ENCODE measurements at places on chromosomes 1 and 21.

DNA sequence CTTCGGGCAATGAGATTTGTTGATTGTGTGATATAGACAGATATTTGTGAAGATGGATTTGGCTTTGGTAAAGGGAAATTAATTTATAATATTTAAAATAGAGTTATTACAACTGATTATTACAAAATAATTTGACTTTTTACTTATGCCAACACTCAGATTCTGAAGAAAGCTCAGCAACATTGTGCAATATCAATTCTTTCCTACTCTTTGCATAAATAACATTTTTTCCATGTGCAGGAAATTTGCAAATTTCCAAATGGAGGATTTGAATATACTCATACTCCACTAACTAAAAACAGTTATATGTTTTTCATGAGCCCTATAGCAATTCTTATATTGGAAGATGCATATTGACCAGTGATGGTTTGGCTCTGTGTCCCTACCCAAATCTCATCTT is 676.4 kb upstream of the ADAMTS5 start:
- no peak for DNase-seq

GRCh38 chr1:116733476-116734365 is 20.5 kb upstream of the CD2 start:
- DNase-seq: no peak

GRCh38 chr1:118485757-118486156 is 300.7 kb upstream of the SPAG17 start:
- DNase-seq: no peak

DNA sequence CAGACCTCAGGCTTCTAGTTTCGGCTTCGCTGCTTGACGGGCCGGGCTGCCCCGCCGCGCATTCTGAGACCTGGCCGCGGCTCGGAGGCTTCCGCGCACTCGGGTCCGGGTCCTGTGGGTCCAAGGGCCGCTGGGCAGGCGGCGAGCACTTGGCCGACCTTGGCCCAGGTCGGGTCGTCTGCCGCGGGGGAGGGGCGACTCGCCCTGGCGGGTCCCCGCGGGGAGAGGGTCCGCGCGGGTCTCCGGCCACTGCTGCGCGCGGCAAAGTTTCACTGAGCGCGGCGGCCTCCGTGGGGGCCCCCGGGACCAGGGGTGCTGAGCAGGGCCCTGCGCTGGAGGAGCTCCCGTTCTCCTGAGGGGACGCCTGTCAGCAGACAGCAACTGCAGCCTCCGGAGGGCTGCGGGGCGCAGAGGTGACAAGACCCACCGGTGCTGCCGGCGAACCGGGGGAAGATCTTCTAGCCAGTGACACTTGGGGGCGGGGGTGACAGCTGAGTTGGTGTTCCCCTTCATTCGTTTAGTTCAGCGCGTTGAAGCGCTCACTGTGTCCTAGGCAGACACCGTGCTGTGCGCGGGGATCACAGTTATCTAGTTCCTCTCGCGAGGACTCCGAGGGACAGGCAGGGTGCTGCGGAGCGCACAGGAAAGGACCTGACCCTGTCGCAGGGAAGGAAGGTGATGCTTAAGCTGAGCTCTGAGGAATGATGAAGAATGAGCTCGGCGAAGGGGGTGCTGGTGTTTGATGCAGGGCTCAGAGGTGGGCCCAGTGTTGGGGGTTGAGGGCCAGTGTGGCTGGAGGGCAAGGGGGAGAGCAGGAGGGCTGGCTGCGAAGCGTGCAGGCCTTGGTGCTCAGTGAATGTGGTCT is 725 bp downstream of the MTFR1L start:
- DNase-seq: no peak

GRCh38 chr21:22438428-22439086 is 1440.3 kb downstream of the NCAM2 start:
- no peak for DNase-seq

GRCh38 chr1:226719596-226720387 is 19.3 kb downstream of the ITPKB start:
- no peak for DNase-seq

DNA sequence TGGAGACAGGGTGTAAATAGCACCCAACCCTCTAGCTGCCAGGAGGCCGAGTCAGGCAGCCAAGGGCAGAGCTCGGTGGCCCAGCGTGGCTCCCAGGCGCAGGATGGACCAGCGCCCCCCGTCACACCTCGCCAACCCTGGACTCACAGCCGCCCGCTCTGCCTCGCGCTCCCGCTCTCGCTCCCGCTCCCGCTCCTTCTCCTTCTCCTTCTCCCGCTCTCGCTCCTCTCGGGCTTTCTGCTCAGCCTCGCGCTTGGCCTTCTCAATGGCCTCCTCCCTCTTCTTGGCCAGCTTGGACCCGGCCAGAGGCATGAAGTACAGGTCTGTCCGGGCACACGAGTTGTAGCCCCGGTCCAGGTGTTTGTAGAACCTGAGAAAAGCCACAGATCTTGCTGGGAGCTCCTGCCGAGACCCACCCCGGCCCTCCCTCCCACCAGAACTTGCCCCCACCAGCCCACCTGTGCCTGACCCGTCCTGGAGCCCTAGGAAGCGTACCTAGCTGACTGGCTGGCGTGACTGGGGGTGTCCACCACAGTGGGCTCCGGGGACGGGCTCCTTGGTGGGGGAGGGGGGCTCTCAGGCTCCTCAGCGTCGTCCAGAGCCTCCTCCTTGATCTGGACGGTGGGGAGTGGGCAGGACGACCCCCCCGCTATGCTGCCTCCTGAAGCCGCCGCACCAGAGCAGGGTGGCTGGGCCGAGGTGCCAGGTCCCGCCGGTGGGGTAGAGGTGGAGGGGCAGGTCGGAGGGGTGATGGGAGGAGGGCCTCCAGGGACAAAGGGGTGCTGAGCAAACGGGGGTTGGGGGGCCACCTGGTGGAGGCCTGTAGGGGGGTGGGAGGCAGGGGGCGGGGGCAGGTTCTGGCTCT is 41.9 kb downstream of the SLC45A1 start:
- DNase-seq: no peak

GRCh38 chr1:240589585-240590110 is 22.3 kb downstream of the GREM2 start:
- no peak for DNase-seq

- DNase-seq: no peak
Observed at GRCh38 chr1:162663086-162663485, 30.8 kb downstream of the DDR2 start.

DNA sequence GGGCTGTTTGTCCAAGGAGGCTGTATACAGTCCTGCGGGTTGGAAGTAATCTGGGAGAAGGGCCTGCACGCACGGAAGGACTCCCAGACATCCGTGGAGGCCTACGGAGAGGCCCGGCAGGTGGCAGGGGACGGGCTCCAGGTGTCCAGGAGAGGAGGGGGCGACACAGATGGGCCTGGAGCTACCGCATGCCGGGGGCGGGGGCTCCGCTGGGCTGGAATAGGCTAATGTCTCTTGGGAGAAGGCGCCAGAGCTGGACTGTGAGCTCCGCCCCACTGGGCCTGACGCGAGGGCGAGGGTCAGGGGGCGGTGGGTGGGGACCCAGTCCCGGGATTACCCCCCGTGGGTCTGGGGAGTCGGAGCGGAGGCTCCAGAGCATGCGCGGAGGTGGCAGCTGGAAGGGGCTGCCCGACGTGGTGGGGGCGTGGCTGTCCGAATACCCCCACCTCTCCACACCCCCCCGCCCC is 659 bp downstream of the AGO1 start:
- peak; percentile 16 for DNase-seq

GRCh38 chr1:41341772-41342562 is 19.3 kb upstream of the FOXO6 start:
- DNase-seq: no peak

DNA sequence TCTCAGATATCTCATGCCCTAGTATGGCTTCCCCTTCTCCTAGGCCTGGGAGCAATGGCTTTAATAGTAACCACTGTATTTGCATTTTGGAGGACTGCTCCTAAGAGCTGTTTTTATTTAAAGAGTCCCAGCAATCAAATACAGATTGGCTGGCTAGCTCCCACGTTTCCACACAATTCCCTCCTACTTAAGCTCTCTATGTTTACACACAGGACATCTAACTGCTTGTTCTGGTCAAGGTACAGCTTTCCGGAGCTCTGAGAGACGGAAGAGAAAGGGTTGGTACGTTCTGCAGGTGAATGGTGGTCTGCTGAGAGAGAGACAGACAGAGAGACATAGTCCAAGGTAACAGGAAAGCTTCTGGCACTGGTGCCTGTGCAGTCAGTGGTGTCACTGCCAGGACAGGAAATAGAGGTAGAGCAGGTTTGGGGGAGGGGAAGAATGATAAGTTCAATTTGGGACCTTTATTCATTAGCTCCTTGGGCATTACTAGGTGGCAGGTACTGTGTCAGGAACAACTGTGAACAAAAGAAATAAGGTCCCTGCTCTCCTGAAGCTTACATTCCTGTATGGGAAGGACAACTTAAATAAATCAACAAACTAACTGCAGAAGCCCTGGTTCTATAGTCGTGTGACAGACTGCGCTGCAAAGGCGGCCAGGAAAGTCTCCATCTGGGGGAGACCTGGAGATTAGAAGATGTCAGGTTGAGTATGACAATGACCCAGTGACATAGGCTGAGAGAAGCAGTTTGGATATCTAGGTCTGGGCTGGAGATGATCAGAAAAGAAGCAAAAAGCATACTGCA is 1.2 kb upstream of the SLC25A33 start:
- no peak for DNase-seq

DNA sequence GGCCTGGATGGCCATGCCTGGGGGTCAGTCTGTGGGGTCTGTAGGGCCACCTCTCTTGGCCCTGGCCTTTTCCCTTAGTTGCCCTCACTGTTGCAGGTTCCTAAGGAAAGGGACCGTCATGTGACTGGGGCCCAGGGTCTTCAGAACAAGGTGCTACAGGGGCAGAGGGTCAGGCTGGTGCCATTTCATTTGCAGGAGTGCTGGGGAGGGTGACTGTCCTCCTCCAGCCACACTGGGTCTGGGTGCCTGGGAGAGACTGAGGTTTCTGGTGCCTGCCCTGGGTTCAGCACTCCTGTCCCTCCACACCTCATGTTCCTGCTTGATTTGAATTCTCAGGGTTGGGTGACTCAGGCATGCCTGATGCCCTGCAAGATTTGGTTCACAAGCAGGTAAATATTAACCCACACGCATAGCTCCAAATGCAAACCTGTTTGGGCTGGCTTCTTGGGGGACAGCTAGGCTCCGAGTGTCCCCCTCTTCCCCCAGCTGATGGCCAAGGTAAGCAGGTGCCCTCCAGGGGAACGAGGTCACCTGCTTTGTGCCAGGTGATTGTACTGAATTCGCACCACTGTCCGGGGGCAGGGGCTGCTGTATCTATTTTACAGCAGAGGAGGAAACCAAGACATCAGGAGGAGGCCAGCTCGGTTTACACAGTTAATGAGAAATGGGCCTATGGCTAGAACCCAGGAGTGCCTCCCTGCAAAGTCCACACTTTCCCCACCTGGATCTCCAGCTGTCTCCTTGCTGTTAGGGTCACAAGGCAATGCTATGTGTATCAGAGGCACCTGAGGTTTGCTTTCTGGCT is 20.3 kb downstream of the ARHGEF10L start:
- no peak for DNase-seq

DNA sequence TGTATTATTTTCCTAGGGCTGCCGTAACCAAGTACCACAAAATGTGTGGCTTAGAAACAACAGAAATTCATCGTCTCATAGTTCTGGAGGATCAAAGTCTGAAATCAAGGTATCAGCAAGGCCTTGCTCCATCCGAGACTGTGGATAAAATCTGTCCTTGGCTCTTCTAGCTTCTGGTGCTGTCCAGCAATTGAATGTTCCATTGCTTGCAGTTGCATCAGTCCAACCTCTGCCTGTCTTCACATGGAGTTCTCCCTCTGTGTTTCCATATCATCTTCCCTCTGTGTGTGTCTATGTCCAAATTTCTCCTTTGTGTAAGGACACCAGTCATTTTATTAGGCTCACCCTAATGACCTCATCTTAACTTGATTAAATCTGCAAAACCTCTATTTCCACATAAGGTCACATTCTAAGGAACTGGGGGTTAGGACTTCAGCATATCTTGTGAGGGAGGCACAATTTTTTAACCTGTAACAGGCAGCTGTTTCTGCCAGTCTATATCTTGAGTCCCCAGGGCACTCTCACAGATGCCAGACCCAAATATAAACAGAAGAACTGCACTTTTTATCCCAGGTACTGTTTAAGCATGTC is 84.2 kb downstream of the ERG start:
- no peak for DNase-seq

DNA sequence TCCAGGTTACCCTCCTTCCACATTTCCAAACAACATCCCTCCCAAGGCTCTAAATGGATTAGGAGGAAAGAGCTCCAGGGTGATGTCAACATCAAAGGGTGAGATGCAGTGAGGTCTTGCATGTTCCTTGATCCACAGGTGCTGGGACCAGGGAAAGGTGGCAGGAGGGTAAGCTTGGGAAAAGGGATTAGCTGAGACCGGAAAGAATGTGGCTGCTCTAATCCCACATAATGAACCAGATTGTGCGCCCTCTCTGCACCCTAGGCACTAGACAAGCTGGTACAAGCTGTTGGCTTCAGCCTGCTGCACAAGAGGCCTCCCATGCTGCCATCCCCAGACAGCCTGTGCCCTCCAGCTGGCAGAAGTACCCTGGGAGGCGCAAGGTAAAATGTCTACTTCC is 34.9 kb downstream of the PLXNA2 start:
- DNase-seq: no peak

DNA sequence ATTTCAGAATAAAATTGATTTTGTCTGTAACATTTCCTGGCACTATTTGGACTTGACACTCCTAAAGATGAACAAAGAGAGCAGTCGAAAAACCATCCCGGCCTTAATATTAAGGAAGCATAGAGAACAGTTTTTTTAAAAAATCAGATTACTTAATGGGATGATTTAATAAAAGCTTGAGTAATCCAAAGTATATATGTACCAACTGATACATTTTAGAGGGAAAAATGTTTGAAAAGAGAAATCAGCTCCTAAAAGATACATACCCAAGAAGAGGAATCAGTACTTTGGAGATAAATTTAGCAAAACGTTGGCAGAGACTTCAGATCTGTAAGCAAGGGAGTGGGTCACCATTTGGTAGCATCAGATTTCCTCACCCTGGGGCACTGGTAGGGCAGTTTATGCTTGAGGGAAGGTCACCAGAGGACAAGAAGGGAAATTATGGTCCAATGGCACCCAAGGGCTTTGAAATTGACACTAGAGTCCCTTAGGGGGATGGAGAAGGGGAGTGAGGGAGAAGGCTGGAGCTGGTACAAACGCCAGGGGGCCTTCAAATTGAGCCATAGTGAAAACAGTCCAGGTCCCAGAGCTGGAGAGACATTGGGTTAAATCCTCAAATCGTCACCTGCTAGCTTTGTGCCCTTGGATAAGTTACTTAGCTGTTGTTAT is 5.9 kb downstream of the SLAMF7 start:
- DNase-seq: no peak

- DNase-seq: no peak
Observed at GRCh38 chr1:18234790-18235242, 127.2 kb downstream of the IGSF21 start.

- no peak for DNase-seq
Observed at GRCh38 chr1:91585982-91586381, 85.3 kb downstream of the CDC7 start.

DNA sequence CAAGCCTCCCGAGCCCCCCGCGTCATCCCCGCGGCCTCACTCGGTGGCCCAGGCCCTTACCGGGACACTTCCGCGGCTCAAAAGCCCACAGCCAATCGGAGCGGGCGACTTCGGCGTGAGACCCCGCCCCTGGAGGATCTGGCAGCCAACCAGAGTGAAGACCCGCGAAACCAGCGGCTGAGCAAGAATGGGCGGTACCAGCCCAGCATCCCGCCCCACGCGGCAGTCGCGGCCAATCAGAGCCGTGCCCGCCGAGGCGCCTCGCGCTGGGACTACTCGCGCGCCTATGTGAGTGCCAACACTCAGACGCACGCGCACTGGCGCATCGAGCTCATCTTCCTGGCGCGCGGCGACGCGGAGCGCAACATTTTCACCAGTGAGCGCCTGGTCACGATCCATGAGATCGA is 22.5 kb downstream of the DISP3 start:
- DNase-seq: no peak

Measured in activated naive CD4-positive, alpha-beta T cell (primary cell).